HEK293T (cell line): ENCODE measurements at places on chromosomes 5 and 9.

- peak; percentile 25 for DNase-seq
Observed at GRCh38 chr5:64811050-64811640, 42.4 kb downstream of the CWC27 start.

DNA sequence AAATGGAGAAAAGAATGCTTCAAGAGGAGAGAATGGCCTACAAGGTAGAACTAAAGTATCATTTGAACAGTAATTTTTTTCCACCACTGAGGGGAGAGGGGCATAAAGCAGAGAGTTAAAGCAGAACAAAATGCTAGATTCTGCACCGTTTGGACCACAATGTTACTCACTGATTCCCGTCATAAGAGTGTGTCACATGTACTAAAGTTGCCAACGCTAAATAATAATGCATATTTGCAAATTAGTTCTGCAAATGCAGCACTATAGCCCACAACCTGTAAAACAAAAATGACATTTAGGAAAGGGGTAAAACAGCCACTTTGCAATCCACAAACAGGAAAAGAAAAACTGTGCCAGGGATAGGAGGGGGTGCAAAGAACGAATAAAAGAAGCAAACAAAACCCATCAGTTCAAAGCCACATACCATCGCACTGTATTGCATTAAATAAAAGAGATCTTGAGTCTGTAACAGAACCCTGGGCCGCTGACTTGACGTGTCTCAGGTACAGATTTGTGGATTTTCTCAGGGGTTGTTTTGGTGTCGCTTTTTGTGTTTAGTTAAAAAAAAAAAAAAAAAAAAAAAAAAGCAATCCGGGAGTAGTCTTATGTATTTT, 7.7 kb upstream of the NFIB start:
- no peak for DNase-seq

DNA sequence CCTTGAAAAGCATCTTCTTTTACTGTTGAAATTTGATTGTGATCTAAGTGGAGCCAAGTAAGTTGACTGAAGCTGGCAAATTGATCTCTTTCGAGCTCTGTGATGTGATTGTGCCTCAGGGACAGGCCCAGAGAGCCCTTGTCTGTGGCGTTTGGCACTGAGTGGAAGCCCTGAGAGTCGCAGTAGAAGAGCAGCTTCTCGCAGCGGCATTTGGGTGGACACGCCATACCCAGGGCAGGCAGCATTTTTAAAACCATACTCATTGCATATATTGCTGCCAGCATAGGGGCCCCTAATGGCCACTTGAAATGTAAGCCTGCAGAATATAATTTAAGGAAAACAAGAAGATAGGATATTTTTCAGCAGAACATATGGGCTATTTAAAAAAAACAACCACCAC, 894 bp downstream of the LRRTM2 start:
- no peak for DNase-seq

DNA sequence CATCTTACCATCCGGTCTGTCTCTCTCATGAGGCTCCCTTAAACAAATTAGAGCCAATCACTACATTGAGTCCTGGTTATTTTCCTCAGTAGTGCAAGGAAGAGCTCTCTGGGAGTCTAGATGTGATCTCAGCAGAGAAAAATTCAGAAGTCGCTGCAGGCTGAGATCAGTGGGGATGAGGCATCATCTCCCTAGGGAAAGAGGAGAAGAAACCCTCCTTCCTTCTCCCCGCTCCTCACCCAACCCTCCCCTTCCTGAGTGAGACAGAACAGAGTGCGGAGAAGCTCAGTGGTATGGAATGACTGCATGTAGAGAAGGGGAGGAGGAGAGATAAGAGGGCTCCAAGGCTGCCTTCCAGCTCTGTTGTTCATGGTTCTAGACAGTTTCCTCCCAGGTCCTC, 80.5 kb downstream of the PAPPA start:
- DNase-seq, result no peak

- no peak for DNase-seq
Observed at GRCh38 chr9:99133145-99133544, 28.2 kb downstream of the TGFBR1 start.
